ENCODE measurements at places on chromosomes 6 and 20.

GRCh38 chr6:129473546-129473945 lies 236.4 kb downstream of the ARHGAP18 start:
- no peak for DNase-seq

GRCh38 chr6:153966001-153966400 lies 73.0 kb upstream of the OPRM1 start:
- DNase-seq, result no peak

- no peak for DNase-seq
Observed at GRCh38 chr6:43789447-43789846, 19.4 kb downstream of the VEGFA start.

- no peak for DNase-seq
Observed at GRCh38 chr6:13767121-13767808, 47.1 kb downstream of the MCUR1 start.

DNA sequence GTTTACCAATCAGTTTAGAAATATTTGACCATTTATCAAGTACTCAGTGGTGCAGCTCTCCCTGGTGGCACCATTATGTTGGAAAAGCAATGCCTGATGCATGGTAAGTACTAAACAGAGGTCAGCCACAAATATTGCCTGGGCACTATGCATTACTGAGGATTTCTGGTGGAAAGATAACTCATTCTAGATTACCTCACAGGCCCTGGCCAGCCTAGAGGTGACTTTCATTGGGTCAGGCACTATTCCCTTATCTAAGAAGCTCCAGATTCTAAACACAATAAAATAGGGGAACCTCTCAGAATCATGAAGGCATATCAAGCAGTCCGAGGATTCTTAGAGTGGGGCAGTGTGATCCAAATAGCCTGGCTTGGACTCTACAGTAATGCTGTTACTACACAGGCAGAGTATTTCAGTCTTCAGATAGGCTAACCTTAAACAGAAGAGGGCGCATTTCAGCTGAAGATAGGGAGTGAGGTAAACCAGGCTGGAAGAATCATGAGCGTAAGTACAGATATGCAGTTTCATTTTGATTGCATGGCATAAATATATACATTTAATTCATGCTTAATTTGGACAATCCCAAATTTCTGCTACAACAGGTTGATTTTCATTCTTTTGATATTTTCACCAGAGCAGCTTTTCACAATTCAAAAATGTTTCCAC lies 12.1 kb downstream of the LGSN start:
- DNase-seq, result no peak

GRCh38 chr6:33114406-33114805 lies 38.6 kb downstream of the HLA-DPB1 start:
- DNase-seq, result no peak

DNA sequence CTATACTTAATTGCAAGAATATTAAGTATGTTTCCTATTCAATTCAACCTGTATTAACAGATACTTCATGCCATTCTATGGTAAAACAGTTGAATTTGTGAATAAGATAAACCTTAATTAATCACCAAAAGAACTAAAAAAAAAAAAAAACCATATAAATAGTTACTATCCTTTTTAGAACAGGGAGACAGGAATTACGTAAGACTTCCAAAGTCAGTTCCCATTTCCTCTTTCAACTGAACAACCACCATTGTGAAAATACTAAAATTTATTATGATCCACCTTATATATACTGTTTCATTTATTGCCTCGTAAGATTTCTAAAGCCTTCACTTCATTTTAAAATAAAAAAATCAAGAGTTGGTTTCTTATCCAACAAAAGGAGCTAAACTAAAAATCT lies 9.4 kb downstream of the CCNC start:
- DNase-seq, result no peak

GRCh38 chr6:157420497-157420896 lies 39.5 kb downstream of the ZDHHC14 start:
- DNase-seq, result no peak

DNA sequence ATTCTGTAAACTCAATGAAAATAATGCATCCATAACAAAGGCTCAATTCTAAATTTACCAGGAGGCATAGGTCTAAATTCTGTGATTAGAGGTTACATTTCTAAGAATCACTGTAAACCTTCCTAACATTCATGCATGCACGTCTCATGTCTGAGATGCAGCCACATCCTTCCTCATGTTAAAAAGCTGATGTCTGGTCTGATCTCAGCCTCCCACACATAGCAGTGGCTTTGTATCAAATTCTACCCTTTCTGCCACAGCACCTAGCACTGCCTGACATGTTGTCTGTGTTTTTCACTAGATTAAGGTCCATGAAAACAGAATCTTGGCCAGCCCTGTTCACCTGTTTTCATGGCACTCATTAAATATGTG lies 171.1 kb downstream of the WDR27 start:
- no peak for DNase-seq

GRCh38 chr6:170500955-170501590 lies 52.0 kb downstream of the PSMB1 start:
- no peak for DNase-seq

DNA sequence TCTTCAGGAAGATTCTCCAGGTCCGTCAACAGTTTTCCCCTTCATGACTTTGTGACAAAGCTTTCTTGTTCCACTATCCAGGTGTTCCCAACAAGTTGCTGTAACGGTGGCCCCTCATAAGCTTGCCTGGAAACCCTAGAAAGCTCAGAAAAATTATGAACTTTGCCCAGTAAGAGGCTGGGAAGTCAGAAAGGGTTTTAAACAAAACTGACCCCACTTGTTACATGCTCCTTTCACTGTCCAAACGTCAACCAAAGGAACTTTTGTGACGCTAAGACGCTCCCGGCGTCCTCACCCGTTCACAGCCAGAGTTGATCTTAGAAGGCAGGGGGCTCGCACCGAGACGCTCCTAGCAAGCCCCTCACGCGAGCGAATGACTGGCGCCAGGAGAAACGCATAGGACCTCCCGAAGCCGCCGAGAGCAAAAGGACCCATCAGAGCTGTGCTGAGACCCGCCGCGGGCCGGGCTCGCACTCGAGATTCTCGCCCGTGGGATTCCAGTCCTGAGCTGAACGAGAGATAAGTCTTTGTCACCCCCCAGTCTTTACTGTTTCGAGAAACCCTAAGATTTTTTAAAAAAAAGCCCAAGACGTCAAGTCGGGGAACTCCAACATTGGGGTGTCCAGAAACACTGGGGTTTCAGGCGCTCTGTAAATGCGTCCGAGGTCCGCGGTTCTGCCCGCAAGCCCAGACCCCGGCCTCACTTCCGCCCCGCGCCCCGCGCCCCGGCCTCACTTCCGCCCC lies 544 bp upstream of the ACAT2 start:
- DNase-seq, result no peak

DNA sequence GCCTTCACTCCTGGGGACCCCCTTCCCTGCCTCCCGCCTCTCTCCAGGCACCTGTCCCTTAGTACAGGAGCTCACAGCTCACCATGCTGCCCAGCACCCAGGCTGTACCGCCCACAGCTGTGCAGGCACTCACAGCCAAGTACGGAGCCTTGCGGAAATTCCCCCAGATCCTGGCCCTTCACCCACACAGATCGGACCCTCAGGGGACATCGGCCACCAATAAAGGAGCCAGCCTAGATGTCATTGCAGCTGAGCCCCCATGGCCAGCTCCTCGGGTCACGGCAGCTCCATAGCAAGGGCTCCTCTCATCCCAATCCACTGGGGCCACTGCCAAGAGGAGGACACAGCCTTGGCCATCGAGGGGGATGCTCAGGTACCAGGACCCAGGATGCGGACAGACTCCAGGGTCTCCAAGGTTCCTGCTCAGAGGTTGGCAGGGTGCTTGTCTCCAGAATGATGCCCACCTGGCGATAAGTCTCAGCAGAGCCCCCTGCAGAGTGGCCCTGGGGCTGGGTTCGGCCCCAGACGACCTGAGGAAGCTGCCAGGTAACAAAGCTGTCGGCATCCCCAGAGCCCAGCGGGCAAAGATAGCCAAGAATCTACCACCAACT lies 82.3 kb downstream of the YTHDF1 start:
- no peak for DNase-seq

All from CMK (cell line).